Aorta (tissue), 5 donors: ENCODE measurements at places on chromosomes 12 and 14. TPM values are rescaled to one million over a fixed set of nuclear protein-coding genes. Genes with fewer than 3 reads are reported as not detected.

DNA sequence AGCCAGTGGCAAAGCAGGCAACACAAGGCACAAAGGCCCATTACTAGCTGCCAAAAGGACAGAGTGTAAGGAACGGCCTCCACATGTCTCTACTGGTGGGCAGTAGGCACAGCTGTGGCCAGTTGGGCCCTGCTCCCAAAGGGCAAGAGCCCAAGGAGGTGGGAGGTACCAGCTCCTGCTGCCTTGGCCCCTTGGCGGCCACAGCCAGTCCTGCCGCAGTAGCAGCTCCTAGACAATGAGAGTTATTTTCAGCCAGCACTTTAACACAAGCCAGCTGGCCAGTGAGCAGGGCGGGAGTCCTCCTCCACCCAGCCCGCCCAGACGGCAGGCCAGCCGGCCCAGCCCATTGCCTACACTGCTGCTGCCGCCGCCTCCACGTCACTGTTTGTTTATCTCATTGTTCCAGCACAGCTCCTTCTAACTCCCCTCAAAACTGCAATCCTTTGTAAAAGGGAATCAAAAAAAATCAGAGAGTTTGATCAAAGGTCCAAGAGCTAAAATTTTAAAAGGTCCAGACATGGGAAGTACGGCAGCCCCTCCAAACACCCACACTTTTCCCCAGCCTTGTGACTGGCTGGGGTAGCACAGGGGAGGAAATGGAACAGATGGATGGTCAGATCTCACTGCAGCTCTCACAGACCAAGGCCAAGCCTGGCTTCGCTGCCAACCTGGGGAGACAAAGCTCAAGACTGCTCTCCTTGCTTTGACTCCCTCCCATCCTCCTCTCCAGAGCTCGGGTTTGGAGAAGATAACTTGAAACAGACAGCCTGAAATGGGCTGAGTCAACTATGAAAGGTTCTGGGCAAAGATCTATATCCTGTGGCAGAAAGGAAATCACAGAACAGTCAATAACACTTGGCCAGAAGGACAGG, 33.5 kb downstream of the FMNL3 start:
- no peaks in the 10 kb centered on the region for H3K36me3 ChIP-seq
- peak; percentile 95 for DNase-seq
- peak overlapping the region; percentile 90 for H3K27ac ChIP-seq
- no peak overlapping the region for H3K4me3 ChIP-seq
- H3K27me3 ChIP-seq = no peaks in the 10 kb centered on the region
- no peaks in the 10 kb centered on the region for H3K4me1 ChIP-seq

OTOGL gene
- 0.62 TPM for total RNA-seq

GRCh38 chr14:54683882-54684794, 117.2 kb downstream of the SAMD4A start:
- H3K36me3 ChIP-seq = no peaks in the 10 kb centered on the region
- H3K27me3 ChIP-seq = no peaks in the 10 kb centered on the region
- H3K27ac ChIP-seq = peak overlapping the region; percentile 99
- DNase-seq = peak; percentile 61
- no peak overlapping the region for H3K4me3 ChIP-seq

DNA sequence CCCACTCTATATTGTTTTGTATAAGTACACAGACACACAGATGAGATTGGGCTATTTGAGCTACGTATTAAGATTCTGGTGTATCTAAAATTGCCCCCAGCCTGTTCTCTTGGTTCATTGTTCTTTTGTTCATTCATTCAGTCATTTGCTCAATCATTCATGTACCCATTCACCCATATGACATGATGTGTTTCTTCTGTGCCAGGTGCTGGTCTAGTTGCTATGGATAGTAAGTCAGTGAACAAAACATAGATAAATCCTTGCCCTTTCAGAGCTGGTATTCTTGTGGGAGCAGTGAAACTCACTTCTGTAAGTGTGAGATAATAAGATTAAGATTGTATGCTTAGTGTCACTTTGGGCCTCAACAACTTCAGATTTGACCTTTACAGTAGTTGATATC, 191.3 kb downstream of the TMTC2 start:
- H3K27me3 ChIP-seq = no peaks in the 10 kb centered on the region
- H3K4me1 ChIP-seq = no peaks in the 10 kb centered on the region
- no peak overlapping the region for H3K27ac ChIP-seq

DNA sequence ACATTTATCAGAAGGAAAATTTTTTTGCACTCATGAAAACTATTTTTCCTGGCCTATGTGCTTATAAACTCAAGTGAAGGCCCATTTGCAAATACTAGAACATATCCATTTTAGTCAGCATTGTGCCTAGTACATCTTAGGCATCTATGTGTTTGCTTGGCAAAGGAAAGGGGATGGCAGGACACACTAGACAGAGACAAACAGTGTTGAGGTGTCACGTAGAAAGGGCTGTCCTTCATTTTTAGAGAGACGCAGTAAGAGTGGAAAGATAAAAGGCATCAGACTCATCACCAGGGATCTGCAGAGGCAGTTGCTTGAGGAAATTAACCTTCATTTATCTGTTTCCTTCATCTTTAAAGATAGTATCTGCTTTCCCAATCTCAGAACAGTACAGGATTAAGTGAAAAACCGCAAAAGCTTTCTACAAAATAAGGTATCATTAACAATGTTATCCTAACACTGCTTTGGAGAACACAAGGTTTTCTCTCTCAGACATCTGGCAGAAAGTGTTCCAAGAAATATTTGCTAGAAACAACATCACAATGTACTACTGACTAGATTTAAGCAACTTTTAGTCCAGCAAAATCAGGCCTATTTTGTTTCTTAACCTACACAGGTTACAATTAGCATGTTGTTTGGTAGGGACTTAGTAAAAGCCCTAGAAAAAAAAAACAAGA, 2.0 kb downstream of the YBX3 start:
- peaks cover 2% of the 10 kb centered on the region for H3K4me1 ChIP-seq
- no peaks in the 10 kb centered on the region for H3K27me3 ChIP-seq
- H3K36me3 ChIP-seq = no peaks in the 10 kb centered on the region
- peak overlapping the region; percentile 83 for H3K4me3 ChIP-seq
